ENCODE measurements at places on chromosomes 5 and 9.

GRCh38 chr5:72125941-72126620 is 18.8 kb downstream of the MAP1B start:
- no peak for DNase-seq

DNA sequence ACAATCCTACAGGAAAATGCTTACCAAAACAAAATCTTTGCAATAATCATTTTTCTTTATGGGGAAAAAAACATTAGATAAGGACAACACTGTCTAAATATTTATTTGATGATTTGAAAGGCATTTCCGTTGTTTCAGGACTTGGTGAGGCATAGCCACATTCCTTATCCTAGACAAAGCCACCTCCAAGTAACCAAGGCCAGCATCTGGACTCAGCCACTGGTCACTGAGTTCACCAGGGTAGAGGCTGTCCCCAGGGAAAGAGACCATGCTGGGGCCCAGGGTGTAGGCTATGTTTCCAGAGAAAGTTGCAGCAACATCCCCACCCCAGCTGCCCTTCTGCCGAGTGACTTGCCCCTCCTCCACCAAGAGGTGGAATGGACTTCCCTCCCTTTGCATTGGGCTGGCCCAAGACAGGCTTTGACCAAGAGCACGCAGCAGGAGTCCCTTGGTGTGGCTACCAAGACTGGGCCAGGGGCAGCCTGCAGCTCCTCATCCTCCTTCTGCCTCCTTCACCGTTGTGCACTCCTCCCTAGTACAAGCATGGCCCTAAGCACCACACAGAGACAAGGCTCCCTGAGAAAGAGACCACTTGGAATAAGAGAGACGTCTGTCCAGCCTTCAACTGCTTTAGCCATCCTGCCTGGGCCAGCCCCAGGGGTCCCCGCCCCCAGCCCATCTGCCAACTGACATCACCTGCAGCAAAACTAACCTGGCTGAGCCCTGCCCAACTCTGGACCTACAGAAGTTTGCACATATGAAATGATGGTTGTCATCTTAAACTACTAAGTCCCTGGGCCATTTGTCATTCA is 68.1 kb upstream of the SPIN1 start:
- DNase-seq: peak; percentile 25

DNA sequence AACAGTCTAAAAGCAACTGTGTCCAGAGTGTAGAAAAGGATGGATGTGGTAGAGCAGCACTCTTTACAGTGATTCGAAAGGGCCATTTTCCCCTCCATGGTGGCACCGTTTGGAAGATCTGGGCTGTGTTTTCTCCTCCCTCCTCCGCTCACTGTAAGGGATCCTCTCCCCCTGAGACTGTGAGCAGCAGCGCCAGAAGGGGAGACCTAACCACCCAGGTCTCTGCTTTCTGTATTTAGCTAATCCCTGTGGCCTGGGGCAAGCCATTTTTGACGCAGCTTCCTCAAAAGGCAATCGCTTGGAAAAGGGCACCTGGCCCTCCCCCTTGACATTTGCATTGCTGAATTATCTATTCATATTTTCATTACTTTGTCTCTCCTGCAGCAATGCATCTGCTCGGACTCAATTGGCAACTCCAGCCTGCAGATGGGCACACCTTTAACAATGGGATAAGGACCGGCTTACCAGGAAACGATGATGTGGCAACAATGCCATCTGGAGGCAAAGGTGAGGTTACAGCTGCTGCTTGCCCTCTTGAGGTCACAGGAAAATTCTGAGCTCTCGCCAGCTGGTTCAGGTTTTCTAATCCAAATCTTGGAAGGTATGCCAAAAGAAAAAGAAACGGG is 244.3 kb upstream of the WWC1 start:
- DNase-seq: peak; percentile 29

DNA sequence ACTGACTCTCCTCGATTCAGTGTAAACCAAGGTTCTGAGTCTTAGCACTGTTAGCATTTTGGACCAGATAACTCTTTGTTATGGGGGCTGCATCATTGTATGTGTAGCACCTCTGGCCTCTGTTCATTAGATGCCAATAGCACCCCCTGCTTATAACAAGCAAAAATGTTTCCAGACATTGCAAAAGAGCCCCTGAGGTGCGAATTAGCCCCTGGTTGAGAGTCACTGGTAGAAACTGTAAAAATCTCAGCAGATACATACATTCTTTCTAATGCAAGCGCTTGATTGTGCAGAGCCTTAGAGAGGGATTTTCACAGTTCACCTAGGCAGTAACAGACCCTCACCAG is 2.8 kb downstream of the ADRB2 start:
- no peak for DNase-seq

DNA sequence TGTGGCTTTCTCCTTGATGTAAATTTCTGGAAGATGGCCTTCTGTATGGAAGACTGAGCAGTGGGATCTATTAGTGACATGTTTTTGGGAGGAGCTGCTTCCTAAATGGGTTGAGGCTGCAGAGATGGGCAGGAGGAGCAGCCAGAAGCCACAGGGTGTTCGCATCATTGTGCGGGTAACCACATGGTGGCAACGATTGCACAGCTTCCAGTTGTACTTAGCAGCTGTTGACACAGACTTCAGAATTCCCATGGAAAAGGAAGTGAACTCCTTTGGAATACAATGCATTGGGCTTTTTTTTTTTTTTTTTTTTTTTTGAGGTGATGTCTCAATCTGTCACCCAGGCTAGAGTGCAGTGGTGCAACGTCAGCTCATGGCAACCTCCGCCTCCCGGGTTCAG is 297.3 kb downstream of the NR3C1 start:
- DNase-seq: no peak

DNA sequence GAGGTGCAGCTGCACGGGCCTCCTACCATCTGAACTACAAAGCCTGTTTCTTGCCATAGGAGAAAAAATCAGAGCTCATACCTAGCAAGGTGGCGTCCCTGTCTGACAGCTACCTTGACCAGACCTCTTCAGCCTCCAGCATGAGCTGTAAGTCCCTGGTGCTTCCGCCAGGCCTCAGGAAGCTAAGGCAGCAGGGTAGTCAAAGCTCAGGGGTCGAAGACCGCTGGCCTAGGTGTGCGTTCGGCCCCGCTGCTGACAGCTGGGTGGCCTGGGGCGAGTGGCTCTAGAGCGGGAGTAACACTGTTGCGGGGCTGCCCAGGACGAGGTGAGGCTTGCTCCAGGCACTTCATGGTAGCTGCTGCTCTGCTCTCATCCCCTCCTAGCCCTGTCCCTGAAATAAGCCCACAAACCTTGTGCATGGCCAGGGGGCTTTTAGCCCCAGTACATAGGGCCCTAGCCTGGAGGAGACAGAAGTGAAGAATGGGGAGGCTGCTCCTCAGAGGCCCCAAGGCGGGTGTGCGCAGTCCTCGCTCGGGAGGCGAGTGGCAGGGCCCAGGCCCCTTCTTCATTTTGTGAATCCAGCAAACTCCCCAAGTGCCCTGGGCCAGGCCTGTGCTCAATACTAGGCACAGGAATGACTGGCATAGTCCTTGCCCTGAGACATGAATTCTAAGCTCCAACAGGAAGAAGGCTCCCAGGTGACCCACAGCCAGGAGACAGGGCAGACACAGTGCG is 5.4 kb downstream of the TOR2A start:
- no peak for DNase-seq

DNA sequence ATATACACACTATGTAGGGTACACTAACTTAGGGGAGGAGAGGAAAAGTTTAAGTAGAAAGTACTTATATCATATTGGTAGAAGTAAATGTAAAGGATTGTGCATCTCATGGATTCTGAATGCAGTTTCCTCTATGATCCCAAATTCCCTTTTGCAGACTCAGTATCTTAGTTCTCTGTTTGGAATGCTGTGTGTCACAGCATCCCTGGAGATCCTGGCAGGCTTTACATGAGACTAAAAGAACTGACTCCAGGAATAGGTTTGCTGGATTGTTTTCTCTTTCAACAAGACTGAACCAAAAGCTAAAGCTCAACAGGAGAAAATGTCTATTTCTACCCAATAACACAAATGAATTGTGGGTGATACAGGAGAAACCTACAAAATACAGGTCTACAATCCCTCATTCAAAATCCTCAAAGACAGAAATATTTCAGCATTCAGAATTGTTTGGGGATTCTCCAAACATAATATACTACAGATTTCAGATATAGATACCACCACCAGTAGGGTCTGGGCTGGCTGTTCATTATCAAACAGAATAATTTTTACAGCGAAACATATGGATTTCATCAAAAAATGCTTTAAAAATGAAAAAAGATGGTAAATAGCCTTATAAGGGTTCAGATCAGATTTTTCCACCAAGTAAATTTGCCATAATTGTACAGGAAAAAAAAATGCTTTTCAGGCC is 324.7 kb upstream of the GRAMD2B start:
- peak; percentile 9 for DNase-seq

GRCh38 chr5:170760113-170760512 is 23.4 kb upstream of the GABRP start:
- no peak for DNase-seq

DNA sequence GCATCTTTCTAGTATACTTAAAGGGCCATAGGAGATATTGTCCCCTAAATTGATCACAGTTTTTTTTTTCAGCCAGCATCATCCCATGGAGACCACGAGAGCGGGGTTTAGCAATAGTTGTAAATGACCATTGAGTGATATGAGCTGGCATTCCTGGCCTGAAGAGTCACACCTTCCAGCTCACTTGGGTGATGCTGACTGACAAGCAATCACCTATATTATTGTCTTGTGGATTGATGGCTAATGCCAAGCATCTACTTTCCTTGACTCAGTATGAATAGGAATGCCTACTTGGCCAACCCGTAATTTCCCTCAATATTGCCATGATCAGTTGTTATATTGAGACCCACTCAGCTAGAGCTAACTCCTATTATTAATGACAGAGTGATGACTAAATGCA is 70.5 kb downstream of the ADAMTSL1 start:
- peak; percentile 43 for DNase-seq

DNA sequence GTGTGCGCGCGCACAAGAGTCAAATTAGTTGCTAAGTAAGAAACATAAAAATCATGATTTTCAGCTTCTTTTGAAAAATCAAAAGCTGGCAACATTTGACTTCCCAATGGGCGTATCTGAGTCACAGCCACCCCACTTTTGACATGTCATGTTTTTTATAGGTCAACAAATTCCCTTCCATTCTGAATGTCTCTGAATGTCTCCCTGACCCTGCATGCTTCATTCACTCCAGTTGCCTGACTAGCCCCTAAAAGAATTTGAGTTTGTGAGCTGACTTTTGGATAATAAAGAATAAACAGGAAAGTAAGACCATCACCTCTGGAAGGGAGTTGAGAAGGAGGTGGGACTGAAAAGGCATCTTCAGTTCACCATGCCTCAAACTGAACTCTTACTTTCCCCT is 20.2 kb upstream of the GLIS3 start:
- DNase-seq: no peak

- no peak for DNase-seq
These were observed 465.8 kb downstream of the ICE1 start for GRCh38 chr5:5888284-5888683.

GRCh38 chr9:21969951-21970799 is 24.0 kb downstream of the CDKN2A start:
- DNase-seq: peak; percentile 56

- peak; percentile 28 for DNase-seq
These were observed 36.7 kb downstream of the FBXW2 start for GRCh38 chr9:120756531-120756930.

DNA sequence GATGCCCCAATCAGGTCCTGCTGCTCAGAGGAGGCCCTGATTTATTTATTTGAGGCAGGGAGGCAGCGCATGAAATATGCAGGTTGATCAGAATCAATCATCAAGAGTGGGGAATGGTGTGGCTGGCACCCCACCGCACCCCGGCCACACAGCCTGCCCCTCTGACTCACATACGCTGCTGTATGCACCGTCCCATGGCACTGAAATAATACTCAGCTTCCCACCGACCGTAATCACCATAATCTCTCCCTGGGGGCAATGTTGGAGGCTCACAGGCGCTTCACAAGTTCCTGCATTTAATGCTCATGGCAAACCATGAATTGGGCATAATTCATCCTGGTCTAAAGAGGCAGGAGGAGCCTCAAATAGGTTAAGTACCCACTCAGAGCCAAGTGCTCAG is 141.2 kb upstream of the TBC1D2 start:
- DNase-seq: no peak

DNA sequence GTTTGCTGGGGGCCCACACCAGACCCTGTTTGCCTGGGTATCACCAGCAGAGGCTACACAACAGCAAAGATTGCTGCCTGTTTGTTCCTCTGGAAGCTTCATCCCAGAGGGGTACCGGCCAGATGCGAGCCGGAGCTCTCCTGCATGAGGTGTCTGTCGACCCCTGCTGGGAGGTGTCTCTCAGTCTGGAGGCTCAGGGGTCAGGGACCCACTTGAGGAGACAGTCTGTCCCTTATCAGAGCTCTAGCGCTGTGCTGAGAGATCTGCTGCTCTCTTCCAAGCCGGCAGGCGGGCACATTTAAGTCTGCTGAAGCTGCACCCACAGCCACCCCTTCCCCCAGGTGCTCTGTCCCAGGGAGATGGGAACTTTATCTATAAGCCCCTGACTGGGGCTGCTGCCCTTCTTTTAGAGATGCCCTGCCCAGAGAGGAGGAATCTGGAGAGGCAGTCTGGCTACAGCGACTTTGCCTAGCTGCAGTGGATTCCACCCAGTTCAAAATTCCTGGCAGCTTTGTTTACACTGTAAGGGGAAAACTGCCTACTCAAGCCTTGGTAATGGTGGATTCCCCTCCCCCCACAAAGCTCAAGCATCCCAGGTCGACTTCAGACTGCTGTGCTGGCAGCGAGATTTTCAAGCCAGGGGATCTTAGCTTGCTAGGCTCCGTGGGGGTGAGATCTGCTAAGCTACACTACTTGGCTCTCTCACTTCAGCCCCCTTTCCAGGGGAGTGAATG is 206.0 kb upstream of the TLX3 start:
- peak; percentile 12 for DNase-seq

DNA sequence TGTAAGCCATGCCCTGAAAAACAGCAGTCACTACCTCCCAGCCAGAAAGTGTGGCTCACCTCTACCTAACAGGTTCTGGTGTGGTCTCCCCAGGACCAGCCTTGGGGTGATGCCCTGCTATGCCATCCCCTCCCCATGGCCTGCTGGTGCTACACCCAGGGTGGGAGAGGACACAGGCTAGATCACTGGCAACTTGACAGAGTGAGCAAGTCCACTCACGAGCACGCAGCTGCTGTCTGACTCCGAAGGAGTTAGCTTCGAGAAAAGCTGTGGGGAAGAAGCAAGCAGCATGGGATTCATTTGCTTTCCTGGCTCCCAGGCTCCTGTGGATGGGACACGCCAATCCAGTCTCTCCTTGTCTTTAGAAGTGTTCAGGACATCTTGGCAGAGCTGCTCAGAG is 102.2 kb downstream of the COL5A1 start:
- DNase-seq: no peak

DNA sequence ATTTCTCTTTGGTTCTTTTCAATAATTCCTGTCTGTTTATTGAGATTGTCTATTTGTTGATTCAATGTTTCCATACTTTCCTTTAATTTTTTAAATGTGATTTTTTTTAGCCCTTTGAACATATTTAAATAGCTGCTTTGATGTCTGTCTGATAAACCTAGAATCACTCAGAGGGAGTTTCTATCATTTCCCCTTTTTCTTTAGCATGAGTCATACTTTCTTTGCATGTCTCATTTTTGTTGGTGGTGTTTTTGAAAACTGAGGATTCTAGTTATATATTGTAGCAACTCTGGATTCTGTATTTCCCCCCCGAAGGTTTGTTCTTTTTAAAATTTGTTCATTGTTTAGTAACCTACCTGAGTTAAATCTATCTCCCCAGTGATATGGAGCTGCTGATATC is 24.2 kb upstream of the ZNF618 start:
- DNase-seq: no peak

Data from iris pigment epithelial cell (primary cell).